ENCODE measurements at places on chromosomes 3 and 15. TPM values are rescaled to one million over a fixed set of nuclear protein-coding genes. Genes with fewer than 3 reads are reported as not detected.

The CDHR4 gene
- 0.09 TPM for total RNA-seq

The TGFBR2 gene
- 144 TPM for total RNA-seq

The SLC9C1 gene
- total RNA-seq, result 0.46 TPM

The MYO1E gene
- 204 TPM for total RNA-seq

The PDHB gene
- 57.2 TPM for total RNA-seq

The GPR149 gene
- total RNA-seq, result not detected

The GOLGA6L10 gene
- 1.6 TPM for total RNA-seq

The IGF2BP2 gene
- 26.7 TPM for total RNA-seq

The DNAH12 gene
- total RNA-seq, result 0.52 TPM

The LEO1 gene
- 18.0 TPM for total RNA-seq

The EIF2A gene
- total RNA-seq, result 63.4 TPM

The FMN1 gene
- total RNA-seq, result 18.2 TPM

GRCh38 chr15:40358471-40359353 lies 693 bp downstream of the DISP2 start:
- no peak for DNase-seq

DNA sequence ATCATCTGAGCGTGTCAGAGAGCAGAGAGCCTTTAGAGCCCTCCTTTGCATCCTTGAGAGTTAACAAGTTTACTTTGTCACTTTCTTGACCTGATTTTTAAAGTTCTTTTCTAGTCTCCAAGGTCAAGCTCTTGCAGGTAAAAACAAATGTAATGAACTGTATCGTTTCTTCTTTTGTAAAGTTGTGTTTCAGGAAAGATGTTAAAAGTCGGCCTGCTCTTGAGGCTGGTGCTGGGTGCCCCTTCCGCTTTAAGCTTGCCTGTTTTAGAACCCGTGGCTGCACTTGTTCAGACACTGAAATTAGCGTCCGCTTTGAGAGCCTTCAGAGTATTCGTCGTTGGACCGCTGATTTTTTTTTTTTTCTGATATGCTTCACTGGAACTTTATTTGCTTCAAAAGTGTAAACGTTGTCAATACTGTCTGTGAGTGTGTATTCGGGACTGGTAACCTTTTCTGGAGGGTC lies 52.6 kb upstream of the ULK4 start:
- DNase-seq, result no peak

DNA sequence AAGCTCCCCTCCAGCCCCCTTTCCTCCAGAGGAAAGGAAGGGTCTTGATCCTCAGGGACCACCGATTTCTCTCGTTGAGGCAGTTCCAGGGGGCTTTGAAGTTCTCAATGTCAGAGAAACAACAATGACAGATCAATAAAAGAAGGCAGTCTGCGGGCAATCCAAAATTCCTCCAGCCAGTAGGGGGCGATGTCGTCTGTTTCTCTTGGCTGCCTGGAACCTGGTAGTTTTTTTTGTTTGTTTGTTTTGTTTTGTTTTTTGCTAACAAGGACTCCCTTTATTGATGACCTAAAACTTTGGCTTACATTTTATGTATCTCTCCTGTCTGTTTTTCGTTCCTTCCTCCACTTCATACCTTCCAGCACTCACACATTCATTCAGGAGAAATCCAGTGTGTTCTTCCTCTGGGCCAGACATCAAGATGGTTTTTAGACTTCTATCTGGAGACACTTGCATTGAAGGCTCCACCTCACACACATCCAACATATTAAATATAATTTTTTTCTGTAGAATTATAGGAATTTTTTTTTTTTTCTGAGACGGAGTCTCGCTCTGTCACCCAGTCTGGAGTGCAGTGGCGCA lies 276.6 kb downstream of the RPLP1 start:
- peak; percentile 40 for DNase-seq

DNA sequence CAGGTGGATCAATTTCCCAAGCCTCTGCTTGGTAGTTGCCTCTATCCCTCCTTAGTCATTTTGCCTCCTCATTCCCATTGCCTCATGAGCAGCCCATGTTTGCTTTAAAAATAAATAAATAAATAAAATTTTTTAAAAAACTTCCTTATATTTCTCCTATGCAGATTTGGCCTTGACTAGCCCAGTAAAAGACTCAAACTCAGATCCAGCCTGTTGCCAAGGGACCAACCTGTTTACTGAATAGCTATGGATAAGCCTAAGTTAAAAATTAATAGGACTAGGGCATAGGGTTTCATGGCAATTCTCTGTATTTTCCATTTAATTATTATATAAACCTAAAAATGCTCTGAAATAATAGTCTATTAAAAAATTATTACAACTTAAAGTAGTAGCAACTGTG lies 384.4 kb downstream of the RSL24D1 start:
- DNase-seq, result no peak

DNA sequence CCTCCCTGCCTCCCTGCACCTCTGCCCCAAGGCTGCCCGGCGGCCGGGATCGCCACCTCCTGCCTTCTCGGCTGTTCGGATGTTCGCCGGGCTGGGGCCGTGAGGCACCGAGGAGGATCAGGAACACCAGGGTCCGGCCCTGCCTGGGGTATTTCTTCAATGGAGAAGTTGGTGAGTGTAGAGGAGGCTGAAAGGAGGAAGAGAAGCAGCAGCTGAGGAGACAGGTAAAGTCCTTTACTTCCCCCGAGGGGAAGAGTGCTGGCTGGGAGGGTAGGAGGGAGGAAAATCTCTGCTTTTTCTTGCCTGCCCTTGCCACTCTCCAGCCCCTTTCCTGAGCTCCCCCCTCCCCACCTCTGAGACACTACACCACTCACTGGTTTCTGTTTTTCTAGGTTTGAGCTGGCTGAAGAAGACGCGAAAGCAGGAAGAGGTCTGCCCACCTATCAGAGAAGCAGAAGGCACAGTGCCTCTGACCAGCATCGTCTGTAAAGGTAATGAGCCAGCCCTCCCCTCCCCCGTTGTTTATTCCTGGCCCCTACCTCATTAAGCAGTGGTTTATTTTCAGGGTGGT lies 519 bp downstream of the ASB7 start:
- no peak for DNase-seq

DNA sequence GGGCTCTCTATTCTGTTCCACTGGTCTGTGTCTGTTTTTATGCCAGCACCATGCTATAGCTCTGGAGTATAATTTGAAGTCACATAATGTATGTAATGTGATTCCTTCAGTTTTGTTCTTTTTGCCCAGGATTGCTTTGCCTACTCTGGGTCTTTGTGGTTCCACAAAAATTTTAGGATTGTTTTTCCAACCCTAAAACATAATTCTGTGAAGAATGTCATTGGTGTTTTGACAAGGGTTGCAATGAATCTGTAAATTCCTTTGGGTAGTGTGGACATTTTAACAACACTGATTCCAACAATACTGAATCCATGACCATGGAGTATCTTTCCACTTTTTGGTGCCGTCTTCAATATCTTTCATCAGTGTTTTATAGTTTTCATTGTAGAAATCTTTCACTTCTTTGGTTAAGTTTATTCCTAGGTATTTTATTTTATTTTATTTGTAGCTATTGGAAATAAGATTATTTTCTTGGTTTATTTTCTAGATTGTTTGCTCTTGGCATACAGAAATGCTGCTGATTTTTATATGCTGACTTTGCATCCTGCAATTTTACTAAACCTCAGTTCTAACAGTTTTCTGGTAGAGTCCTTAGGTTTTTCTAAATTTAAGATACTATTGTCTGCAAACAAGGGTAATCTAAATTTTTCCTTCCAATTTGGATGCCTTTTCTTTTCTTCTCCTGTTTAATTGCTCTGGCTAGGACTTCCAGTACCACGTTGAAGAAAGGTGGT lies 29.7 kb downstream of the TJP1 start:
- DNase-seq, result no peak

DNA sequence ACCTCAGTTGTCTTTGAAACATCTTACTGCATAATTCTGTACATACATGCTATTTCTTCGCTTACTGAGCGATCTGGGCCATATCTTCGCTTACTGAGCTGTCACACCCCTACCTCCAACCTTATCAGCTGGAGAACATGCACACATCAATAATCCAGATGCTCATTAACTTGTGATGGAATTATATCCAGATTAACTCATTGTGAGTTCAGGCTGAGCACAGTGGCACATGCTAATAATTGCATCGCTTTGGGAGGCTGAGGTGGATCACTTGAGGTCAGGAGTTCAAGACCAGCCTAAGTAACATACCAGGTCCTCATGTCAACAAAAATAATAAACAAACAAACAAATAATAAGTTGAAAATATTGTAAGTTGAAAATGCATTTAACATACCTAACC lies 19.3 kb upstream of the ANXA2 start:
- no peak for DNase-seq

DNA sequence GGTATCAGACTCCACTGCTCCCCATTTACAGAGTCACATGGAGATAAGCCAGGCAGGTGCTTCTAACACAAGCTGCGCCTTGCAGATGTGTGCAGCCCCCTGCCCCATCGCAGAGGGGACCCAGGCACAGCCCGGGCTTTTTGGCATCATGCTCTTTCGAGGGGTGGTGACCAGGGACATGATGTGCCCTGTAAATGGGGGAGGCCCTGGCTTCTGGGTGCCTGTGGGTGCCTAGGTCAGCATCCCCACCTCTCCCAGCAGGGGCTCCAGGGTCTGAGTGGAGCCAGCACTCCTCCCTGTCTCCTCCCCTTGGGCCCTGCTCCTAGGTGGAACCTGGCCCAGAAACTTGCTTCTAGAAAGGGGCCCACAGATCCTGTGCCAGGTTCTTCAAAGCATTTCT lies 15.2 kb downstream of the TRPM1 start:
- no peak for DNase-seq

- DNase-seq, result no peak
These were observed 272.9 kb downstream of the IL5RA start for GRCh38 chr3:2837239-2837638.

GRCh38 chr15:61141497-61142125 lies 87.5 kb downstream of the RORA start:
- no peak for DNase-seq

- DNase-seq, result no peak
These were observed 283.1 kb upstream of the NR2F2 start for GRCh38 chr15:96047255-96047931.

GRCh38 chr3:143208976-143209714 lies 89.6 kb downstream of the CHST2 start:
- no peak for DNase-seq

- no peak for DNase-seq
These were observed 57.5 kb downstream of the MED12L start for GRCh38 chr3:151142929-151143328.

DNA sequence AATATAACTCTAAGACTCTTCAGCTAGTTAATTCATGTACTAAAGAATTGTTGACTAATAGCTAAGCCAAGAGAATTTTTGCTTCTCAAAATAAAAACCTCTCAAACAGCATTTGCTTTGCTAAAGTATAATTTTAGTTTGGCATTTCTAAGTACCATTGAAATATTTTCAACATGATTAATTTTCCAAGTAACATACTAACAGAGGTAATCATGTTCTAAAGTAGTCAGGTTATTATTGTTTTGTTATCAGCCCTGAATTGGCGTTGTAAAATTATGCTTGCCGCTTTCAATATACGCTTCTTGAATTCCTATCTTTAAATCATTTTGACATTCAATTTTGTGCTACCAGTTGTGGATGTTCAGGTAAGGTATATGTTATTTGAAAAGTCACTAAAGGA lies 134.3 kb downstream of the CNTN6 start:
- no peak for DNase-seq

DNA sequence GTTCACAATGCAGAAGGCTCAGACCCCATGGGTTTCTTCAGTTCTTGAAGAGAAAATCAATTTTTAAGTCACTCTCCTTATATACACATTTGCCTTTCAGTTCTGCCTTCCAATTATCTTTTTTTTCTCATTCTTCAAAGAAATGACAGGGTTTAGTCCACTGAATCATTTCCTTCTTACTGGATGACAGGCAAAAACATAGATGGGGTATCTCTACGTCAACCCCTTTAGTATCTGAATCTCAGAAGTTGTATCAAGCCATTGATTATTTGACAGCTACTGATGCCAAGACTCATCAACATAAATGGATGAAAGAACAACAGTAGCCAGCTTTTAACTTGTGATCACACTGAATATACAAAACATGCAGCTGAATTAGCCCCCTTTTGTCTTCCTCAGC lies 6.5 kb downstream of the ATOSA start:
- no peak for DNase-seq

- DNase-seq, result no peak
These were observed 155.6 kb downstream of the GOLGA6L4 start for GRCh38 chr15:84391191-84391590.

- no peak for DNase-seq
These were observed 42.0 kb upstream of the OTOL1 start for GRCh38 chr3:161454615-161455014.

GRCh38 chr15:79322945-79323344 lies 12.0 kb downstream of the TMED3 start:
- DNase-seq, result no peak

DNA sequence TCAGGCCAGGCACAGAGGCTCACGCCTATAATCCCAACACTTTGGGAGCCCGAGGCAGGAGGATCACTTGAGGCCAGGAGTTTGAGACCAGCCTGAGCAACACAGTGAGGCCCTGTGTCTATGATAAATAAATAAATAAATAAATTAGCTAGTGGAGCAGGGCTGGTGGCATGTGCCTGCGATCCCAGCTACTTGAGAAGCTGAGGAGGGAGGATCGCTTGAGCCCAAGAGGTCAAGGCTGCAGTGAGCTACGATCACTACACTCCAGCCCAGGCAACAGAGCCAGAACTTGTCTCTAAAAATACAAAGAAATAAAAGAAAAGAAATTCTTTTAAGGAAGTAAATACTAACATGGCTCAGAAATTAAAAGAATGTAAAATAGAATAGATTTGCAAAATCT lies 91.8 kb downstream of the LIPC start:
- no peak for DNase-seq

DNA sequence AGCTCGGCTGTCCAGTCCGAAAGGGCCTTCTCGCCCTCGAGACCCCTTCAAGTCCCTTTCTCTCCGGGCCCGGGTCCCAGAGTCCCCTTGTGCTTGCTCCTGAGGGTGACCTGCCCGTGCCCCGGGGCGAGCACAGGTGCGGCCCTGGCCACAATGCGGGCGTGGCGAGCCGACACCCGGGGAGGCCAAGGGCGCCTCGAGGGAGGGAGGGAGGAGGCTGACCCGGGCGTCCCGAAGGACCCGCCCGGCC lies 810 bp upstream of the MEF2A start:
- DNase-seq, result no peak

Measured in mucosa of gallbladder (tissue), 1 donor.